ENCODE measurements at places on chromosomes 7 and 10.
A peak's percentile ranks its signal among the peaks of the same experiment; 100 is the strongest.

GRCh38 chr7:103630318-103630717 is 184.3 kb upstream of the SLC26A5 start:
- no peak for DNase-seq

DNA sequence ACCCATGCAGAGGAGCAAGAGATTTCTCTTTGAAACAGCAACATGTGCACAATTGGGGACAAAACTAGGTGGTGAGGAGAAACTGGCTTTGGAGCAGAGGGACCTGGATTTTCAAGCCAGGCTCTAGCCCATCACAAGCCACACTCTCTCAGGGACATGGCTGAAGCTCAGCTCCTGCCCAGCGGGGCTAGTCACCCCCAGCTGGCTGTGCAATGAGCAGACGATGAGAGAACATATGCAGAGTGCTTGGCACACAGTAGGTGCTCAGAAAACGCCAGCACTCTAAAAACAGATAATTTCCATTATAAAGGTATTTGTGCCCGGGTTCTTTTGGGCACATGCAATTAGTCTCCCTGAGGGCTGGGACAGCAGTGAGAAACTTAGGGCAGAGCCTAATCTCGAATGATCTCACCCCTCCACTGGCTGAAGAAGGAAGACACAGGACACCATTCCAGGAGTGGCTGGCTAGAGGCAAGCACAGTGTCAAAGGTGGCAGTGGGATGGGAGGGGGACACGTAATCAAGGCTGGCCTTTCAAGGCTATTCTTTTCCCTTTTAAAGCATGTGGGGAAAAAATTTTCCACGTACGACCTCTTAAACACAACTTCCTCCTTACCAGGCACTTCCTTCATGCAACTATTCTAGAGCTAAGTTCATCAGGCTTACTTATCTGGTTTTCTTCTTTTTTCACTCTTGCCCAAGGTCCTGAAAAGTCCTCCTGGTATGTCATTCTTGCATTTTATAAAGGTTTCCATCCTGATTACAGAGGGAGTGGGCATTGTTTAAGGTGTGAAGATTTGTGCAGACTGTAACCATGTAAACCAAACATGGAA is 15.1 kb downstream of the FAM53B start:
- DNase-seq: no peak

- no peak for DNase-seq
Observed at GRCh38 chr10:62648921-62649320, 155.6 kb upstream of the ADO start.

DNA sequence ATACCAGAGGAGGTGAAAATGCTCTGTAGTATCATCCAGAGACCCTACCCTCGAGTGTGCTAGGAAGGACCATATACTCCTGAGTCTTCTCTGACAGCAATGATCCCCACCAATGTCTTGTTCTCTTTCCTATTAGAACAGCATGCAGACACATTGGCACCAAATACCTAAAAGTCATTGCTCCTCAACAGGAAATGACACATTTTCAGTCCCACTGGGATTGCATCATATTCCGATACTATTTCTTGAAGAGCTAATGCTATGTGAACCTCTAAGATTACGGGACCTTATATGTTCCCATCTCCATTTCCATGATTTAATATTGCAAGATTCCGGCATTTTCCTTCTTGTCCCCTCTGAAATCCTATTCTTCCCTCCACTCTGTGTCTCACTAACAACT is 177.4 kb downstream of the NRP1 start:
- DNase-seq: no peak

GRCh38 chr7:1749864-1750466 is 79.9 kb downstream of the ELFN1 start:
- no peak for DNase-seq

GRCh38 chr7:158032561-158033115 is 555.0 kb downstream of the PTPRN2 start:
- DNase-seq: no peak

DNA sequence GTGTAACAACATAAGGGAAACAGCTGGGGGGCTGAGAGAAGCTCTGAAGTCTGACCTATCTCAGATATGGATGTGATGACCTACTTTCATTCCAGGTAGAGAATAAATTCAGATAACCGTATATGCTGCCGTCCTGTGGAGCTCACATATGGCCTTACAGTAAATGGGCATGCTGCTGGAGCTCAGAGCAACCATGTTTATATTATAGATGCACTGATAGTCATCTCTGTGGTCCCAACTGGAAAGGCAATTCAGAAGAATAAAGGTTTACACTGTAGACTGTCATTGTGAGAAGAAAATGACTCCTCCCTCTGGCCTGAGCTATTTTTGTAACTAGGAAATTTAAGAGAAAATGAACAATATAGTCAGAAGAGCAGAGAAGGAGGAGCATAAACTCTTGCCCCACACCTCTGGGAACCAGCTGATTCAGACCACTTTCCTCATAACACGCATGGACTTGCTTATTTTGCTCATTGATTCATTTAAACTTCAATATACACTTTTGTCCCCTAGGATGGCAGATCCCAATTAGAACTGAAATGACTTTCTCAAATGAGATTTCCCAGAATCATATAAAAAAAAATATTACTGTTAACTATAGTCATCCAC is 69.9 kb upstream of the NXPH1 start:
- no peak for DNase-seq

- DNase-seq: no peak
Observed at GRCh38 chr7:84339306-84339705, 144.7 kb upstream of the SEMA3A start.

DNA sequence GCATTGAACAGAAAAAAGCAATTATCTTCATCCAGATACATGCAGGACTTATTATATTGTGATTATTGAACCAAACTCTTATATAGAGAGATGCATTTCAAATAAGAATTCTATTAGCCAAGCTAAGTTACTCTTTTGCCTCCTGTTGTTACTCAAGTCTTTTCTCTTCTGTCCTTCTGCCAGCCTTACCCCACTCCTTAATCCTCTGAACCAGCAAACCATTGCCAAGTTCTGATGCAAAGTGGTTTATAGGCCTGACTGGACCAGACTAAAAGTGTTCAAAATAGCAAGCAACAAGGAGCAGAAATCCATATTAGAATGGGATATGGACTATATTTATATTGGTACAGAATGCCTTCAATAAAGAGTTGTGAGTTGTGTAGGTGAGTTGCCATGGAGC is 2.2 kb upstream of the SLC26A4 start:
- DNase-seq: no peak

- no peak for DNase-seq
Observed at GRCh38 chr7:92778972-92779371, 57.4 kb downstream of the CDK6 start.

DNA sequence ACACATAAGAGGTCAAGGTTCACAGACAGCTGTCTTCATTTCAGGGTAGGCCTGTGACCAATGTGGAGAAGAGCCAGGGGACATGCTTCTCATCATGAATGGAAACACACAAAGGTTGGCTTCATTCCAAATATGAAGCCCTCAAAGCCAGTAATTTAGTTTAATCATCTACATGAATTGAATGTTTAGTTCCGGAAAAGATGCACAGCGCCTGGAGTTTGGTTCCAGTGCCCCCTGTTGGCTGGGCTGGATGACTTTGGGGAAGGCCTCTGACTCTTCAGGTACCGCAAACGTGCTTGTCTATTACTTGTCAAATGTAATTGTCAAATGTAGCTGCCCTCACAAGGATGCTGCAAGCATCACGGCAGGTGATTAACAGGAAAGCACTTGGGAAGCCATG is 130.7 kb downstream of the ADRA2A start:
- peak; percentile 32 for DNase-seq

DNA sequence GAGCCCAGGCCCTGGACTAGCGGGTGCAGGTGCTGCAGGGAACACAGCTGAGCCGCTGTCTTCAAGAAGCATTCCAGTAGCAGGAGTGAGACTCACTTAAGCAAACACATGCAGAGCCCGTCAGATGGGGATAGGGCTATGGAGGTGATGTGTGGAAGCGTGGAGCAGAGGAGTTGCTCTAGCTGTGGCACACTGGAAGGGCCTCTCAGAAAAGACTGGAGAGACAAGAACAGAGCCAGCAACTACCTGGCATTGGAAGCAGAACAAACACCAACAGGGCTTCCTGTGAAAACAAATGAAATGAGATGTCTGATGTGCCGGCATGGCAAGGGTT is 37.8 kb upstream of the GALNTL5 start:
- no peak for DNase-seq

GRCh38 chr7:117164620-117165019 is 158.2 kb downstream of the WNT2 start:
- no peak for DNase-seq

DNA sequence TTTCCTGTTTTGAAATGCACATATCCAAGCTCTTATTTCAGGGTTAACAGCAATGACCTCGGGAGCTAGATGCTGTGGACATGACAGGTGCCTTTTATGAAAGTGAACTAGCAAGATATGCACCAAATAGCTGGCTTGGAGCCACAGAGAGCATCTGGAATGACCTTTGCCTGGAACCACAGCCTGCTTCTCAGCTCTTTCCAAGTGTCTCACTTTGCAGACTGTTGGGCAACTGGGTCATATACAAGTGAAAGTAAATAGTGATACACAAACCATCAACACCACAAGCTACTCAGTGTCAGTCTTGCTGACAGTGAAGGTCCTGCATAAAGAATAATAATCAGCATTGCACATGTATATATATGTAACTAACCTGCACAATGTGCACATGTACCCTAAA is 183.5 kb downstream of the RNF133 start:
- no peak for DNase-seq

- DNase-seq: no peak
Observed at GRCh38 chr7:150465414-150465813, 15.0 kb downstream of the GIMAP8 start.

DNA sequence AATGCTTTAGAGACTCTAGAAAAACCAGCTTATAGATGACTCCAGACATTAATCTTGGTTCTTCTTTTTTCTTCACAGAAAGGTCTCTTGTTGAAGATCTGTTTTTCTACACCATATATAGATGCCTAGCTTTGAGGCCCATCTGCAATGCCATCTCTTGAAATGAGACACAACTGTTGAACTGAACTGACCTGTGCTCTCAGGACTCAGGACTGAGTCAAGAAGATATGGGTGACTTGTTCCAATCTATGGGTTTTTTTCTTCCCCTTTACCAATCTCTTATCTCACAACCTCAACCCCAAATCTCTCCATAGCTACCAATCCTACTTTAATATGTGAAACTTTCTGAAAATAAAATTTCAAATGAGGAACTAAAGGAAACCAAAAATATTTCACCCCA is 194.7 kb downstream of the SNX13 start:
- DNase-seq: no peak

DNA sequence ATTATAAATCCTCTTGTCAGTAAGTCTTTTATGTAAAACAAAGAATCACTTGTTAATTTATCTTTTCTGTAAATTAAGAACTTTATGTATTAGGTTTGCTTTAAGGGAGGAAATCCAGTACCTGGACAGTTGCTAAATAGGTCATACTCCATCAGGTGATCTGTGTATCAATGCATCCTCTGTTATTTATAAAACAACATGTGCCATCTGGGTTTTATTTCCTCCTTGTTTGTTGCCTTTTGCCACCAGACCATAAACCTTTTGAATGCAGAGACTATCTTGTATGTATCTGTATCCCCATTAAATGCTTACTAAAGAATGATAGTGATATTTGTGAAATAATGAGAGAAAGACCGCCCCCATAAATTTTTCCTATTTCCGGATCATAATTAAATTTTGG is 70.0 kb downstream of the SLC35B4 start:
- no peak for DNase-seq

DNA sequence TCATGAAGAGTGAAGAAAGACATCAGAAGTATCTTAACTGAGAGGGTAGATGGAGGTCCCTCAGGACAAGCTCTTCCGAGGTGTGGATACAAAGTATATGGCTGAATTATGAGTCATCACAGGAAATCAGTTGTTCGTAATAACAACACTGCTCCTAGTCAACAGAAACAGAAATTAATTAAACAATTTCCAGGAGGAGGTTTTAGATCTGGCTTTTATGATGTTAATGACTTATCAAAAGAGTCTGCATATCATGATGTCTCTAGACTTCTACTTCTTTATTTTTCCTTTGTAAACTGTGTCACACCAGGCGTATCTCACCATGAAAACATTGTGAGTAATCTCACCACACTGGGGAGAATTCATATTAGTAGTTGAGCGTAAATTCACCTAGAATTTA is 31.2 kb downstream of the OSBPL3 start:
- DNase-seq: no peak

DNA sequence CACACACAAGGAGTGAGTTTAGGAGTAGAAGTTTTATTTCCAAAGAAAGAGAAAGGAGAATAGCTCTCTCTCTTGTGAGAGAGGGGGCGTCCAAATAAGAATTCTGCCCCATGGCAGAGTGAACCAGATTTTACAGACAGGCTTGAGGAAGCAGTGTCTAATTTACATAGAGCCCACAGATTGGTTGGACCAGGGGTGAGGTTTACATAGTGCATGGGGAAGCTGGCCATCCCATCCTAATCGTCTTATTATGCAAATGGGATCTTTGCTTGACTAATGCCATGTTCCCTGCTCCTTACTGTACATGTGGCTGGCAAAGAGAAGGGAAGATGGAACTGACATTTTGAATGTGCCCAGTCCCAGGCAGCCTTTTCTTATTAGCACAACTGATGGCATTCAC is 60.0 kb upstream of the ACSM6 start:
- DNase-seq: no peak

DNA sequence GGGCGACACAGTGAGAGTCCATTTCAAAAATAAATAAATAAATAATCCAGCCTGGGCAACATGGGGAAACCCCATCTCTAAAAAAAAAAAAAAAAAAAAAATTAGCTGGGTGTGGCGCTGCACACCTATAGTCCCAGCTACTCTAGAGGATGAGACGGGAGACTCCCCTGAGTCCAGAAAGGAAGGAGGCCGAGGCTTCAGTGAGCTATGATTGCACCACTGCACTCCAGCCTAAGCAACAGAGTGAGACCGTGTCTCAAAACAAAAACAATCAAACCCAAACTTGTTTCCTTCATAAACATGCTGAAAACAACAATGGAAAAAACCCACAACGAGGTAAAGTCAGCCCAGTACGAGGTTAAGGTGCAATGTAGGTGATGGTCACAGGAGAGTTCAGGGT is 1.2 kb downstream of the COX19 start:
- no peak for DNase-seq

DNA sequence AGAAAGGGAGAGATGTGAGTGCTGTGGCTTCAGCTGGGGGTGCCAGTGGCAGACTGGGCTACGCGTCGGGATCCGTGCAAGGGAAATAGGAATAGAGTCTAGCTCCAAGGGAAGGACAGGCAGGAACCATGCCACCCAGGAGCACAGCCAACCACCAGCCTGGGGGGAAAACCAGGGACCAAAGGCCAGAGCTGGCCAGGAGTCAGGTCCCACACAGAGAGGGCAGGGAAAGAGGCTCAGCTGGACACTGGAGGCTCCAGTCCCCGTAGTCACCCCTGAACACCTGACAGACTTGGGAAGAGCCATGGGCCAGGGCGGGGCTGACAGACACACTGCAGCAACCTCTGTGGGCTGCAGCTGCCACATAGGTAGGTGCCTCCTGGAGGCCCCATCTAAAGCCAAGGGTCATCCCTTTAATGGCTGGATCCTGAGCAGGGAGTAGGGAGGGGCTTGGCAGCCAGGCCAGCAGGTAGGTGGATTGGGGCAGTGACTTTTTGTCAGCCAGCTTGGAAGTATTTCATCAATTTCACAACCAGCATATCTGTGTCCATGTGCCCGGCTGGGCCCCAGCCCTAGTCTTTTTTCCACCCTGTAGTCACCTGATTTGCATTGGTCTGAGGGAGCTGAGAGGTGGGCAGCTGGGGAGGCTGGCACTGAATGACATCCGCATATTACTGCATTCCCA is 163.2 kb downstream of the SH2D4B start:
- no peak for DNase-seq

- no peak for DNase-seq
Observed at GRCh38 chr7:27535795-27536194, 126.9 kb downstream of the HIBADH start.
